ENCODE measurements at places on chromosomes 2 and 18.

GRCh38 chr2:71544919-71545571 is 91.7 kb downstream of the DYSF start:
- no peak for DNase-seq

- no peak for DNase-seq
Measured at GRCh38 chr2:168669151-168669550, 133.3 kb upstream of the NOSTRIN start.

DNA sequence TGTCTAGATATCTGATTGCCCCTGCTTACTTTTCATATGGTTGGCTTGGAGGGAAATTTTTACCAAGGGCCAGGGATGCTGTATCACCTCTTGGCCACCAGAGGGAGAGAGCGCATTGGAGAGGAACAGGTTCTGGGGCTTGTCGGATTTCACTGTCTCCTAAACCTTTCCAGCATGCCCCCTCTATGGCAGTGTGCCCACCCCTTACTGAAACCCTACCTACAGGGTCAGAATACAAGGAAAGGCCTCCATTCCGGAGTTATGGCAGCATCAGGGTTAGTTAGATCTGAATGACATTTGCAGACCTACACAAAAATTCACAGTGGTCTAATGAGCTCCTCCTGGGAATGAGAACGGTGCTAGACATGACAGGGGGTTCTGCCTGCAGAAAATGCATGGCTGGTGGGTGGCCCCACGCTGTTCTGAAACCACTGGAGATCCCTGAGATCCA is 5.8 kb downstream of the SLC14A2 start:
- no peak for DNase-seq

DNA sequence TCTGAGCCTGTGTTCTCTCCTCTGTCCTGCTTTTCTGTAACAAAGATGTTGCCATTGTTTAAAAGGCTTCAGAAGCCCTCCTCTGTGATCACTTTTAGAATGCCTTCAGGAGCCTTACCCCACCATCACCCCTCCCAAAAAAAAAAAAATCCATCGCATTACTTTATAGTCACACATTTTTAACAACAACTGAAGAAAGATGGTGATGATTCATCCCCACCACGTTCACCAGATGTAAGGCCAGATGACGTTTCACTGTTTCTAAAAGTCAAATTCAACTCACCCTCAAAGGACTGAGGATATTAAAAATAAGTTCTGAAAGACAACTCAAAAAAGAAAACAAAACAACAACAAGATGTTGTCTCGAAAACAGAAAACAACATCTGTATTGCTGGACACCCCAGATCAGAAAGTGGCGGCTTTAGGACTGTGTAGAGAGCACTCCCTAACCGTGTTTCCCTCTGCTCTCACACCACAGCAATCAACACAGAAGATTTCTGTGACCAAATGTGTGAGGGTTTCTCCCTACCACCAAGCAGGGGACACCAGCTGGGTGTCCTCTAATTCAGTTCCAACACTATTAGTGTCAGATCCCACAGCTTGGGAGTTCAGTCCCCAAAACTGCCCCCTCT is 61.9 kb upstream of the CREB1 start:
- no peak for DNase-seq

DNA sequence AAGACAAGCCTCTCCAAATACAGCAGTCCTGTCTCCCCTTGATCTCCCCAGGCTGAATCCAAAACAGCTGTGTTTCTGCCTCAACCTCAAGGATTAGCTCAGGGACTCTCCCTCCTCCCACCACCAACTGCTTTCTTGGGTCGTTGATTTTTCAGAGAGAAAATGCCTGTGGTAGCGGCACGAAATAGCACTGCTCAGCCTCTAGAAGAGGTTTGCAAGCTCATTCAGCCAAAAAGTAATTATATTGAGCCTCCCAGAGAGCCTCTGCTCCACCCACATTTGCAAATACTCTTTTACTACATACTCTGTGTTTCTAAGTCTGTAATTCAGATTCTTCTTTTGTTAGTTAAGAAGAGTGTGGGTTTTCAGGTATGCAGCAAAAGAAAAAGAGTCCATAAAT is 396.4 kb upstream of the TNP1 start:
- DNase-seq: no peak

DNA sequence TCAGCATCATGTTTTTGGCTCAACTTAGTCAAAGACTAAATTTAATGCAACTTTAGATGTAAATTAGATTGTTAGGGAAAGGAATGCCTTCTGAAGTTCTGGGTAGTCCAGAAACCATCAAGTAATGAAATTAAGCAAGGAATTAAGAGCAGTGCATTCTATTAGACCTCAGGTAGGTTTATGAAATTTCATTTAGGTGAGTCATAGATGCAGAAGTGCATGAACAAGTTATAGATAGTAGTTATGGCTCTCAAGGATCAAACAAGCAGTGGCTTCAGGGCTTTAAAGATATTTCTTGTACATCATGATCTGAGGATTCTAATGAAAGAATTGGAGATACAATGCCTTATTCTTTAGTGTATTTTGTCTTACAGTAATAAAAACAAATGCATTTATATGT is 25.4 kb upstream of the SPOPL start:
- DNase-seq: no peak

DNA sequence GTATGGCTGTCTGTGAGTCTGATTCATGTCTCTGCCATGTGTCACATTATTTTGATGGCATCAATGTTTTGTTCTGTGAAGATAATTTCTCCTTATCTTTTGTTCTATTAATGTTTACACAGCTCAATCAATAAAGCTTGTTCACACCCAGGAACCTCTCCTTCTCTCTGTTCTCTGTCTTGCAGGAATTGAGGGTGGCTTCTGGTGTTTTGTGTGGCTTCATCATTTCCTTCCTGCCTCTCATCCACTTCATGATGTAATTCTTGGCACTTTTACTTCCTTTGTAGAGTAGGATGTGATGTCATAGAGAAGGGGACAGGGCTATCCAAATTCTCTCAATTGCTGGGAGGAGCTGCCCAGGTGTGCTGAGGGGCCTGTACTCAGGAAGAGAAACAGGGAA is 27.2 kb downstream of the ASXL3 start:
- no peak for DNase-seq

DNA sequence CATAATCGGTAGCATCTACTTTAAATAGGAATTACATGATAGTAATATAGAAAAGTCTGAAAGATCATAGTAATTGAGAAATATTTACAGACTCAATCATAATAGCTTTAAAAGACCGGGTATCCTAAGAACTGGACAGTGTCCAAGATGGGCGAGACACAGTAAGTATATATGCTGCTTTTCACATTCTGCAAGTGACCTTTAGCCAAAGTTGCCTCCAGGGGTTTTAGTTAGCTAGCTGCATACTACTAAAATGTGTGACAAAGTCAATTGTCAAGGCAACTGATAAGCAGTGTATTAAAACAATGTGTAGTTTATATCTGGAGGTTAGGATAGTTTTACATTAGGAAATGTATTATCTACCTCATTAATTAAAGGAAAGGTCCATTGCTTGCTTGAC is 24.6 kb downstream of the CD302 start:
- DNase-seq: no peak

- DNase-seq: no peak
Measured at GRCh38 chr2:239889641-239890121, 135.5 kb downstream of the NDUFA10 start.

- DNase-seq: no peak
Measured at GRCh38 chr2:101518578-101519492, 43.9 kb upstream of the RFX8 start.

GRCh38 chr18:48803518-48803917 is 147.2 kb downstream of the SMAD7 start:
- no peak for DNase-seq

Data from C1 segment of cervical spinal cord (tissue), 14 donors.